ENCODE measurements at places on chromosomes 4 and X. TPM values are rescaled to one million over a fixed set of nuclear protein-coding genes. Genes with fewer than 3 reads are reported as not detected.
A peak's percentile ranks its signal among the peaks of the same experiment; 100 is the strongest.

The RPS6KA6 gene
- polyA plus RNA-seq, result 18.9 TPM

The SPP1 gene
- polyA plus RNA-seq, result 143 TPM

The CSAG1 gene
- not detected for polyA plus RNA-seq

The AMBN gene
- 1.6 TPM for polyA plus RNA-seq

DNA sequence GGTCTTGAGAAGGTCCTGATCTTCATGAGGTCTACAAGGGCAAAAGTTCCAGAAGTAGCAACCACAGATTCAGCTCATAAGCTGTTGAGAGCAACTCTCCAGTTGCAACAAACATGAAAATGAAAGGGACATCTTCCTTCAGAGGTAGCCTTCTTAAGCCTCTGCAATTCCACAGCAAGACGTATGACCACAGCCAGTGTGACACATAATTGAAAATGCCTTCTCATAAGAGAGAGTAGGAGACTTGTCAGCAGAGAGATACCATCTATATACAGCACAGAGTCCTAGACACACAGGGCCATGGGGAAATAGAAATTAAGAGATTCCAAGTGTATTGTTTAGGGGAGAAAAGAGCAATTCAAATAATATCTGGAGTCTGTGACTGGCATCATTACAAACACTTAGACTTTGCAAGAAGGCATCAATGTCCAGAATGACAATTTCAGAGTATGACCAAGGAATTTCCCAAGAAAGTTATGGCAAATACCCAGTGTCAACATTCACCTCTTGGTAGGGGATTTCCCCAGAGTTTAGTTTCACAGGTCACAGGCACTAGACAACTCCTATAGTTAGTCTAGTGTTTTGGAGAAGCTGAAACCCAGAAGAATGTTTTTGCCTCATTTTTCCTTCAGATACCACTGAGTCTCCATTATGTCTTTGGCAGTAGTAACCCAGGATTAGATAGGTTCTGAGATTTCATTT, 340.3 kb downstream of the ZNF674 start:
- DNase-seq, result no peak

DNA sequence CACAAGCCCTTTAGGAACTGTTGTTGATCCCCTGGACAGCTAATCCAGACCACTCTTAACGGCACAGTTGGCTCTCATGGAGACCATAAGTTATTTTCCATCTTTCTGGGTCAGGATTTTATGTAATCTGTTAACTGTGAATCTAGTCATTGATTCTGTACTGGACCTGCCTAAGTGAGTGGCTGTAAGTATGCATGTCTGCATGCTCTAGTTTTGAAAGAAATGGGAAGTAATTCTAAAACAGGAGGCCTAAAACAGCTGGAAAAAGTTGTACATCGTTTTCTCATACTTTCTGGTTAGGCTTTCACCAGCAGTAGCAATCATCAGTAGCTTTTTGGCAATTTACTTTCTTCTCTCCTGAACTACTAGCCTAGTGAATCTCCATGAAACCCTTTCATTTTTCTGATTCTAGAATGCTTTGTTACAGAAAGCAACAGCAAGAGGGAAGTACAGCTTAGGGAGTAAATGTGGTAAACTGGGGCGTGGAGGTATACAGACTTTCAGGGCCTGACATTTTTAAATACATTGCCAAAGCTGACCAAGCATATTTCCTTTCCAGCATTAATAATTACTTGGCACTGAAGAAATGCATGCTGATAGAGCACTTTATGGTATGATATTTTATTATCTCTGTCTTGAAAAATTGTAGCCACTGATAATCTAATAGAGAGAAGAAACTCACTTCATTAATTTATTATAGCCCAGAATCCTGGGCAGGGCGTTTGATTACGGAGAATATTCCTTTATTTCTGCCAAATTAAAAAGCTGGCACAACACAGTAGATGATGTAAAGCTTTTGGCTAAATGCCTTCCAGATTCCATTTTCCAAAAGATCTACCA, 202.7 kb downstream of the BANK1 start:
- no peak for DNase-seq

DNA sequence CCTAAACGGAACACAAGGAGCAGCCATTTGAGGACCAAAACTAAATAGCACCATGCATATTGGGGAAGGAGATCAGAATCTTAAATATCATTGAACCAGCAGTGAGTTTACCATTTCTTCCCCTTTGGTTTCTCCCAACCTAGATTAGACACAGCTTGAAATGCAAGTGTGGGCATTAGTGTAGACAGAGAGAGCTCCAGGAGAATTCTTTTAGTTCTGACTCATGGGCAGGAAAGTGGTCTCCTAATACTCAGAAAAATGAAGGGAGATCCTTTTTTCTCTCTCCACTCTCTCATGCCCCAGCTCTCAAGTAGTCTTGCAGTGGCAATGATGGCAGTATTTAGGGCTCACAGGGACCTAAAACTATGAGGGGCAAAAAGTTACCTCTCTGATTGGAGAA, 567.9 kb downstream of the INPP4B start:
- DNase-seq, result no peak

DNA sequence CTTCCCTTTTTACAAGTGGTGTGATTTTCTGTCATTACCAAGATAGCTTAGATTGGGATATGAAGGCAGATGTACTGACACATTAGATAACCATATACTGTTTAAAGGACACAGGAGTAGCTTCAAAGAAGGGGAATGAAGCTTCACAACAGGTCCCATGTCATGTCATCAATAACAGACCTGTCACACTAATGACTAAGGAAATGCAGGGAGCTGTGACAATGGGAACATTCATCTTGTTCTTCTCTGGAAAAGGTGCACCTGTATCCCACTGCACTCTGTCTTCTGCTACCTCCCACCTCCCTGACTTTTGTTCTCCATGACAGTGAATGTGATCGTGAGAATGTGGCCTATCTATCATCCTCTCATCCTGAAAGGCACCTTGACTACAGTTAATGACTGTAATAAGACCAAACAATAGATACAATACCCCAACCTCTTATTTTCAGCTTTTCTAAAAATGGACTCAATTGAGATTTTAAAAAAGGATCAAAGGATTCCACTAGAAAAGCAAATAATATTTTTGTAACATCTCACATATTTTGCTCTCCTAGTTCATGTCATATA, 472.5 kb downstream of the STPG2 start:
- DNase-seq, result no peak

The CTAG1B gene
- not detected for polyA plus RNA-seq

The TBC1D8B gene
- 4.7 TPM for polyA plus RNA-seq

DNA sequence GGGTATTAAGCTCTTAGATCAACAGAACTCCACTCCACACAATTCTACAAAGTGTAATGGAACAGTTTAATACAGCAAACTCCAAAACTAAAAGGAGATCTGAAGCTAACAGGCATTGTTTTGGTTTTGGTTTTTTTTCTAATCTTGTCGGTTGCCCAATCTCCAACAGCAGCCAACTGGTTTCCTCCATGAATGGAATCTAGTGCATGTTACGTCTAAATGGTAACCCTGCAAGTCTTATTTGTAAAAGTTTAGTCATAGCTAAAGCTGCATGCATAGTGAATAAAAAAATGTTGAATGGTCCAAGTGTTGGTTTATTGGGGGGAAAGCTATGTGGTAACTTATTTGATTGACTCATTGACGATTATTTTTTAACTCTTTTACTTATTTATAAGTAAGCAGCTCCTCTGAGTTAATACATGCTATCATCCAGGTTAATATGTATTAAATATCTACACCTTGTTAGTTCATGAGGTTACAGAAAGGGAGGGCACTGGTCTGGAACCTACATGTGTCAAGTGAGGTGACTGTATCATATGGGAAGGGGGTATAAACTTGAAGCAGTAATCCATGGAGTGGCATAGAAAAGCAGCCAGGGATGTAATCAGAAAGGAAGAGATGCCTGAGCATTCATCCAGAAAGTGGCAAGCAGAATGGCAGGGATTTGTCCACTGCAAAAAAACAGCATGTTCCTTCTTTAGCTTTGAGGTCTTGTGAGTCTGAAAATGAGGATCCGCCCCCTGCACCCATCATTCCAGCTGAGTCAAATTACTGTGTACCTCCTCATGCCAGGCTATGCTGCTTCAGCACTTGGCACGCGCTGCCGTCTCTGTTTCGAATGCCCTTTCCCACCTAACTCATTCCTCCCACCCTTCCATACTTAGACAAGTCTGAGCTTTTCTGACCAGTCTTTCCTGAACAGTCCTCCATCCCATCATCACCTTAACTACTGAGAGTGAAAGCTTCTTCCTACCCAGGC, 81.7 kb downstream of the PDGFC start:
- no peak for DNase-seq

GRCh38 chrX:17417372-17417771, 42.4 kb downstream of the NHS start:
- no peak for DNase-seq

The FOXP3 gene
- 1.0 TPM for polyA plus RNA-seq

- DNase-seq, result peak; percentile 43
These were observed 40.5 kb downstream of the ANXA5 start for GRCh38 chr4:121656269-121656641.

- DNase-seq, result no peak
These were observed 35.4 kb upstream of the CENPU start for GRCh38 chr4:184769141-184769765.

DNA sequence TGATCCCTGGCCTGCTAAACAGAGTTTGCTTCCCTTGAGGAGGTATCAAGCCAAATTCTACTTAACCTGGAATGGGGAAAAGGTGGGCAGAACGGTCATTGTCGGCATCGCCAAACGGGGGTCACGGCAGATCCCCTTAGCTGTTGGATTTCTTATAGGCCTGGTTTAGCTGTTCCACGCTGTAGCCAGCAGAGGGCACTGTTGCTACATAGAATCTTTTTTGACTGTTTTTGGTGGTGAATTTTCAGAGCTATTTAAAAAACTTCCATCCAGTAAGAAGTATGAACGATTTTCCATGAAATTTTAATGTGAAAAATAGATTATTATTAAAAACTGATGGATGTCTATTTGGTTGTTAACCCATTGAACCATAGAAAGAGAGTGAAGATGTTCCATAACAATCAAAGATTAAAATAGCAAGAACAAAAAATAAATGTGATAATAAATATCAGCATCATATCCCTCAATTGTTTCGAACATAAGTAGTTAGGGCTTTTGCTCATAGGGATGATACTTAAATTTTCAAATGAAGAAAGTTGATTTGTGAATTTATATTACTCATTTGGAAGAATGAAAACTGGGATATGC, 56.6 kb downstream of the LINC00632 start:
- peak; percentile 52 for DNase-seq

GRCh38 chr4:7121174-7121573, 53.3 kb upstream of the GRPEL1 start:
- DNase-seq, result no peak

GRCh38 chr4:186132577-186133242, 28.2 kb downstream of the FAM149A start:
- DNase-seq, result peak; percentile 45

DNA sequence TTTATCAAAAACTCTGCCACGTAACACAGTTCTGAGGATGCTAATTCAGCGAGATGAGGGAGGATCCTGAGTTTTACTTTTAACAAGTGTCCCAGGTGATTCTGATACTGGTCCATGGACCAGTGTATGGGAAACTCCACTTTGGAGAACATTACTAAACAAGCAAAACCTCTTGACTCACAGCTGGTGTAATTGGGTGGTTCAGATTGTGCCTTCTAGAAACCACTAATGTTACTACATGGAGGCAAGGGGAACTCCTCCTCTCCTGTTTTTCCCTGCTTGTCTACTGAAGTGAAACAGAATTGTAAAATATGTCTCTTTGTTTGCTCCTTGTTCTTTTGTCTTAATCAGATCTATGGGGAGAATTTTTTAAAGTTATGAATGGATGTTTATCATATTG, 62.6 kb downstream of the FRAS1 start:
- no peak for DNase-seq

The GABRA4 gene
- polyA plus RNA-seq, result 0.13 TPM

The LPAR4 gene
- polyA plus RNA-seq, result 14.8 TPM

DNA sequence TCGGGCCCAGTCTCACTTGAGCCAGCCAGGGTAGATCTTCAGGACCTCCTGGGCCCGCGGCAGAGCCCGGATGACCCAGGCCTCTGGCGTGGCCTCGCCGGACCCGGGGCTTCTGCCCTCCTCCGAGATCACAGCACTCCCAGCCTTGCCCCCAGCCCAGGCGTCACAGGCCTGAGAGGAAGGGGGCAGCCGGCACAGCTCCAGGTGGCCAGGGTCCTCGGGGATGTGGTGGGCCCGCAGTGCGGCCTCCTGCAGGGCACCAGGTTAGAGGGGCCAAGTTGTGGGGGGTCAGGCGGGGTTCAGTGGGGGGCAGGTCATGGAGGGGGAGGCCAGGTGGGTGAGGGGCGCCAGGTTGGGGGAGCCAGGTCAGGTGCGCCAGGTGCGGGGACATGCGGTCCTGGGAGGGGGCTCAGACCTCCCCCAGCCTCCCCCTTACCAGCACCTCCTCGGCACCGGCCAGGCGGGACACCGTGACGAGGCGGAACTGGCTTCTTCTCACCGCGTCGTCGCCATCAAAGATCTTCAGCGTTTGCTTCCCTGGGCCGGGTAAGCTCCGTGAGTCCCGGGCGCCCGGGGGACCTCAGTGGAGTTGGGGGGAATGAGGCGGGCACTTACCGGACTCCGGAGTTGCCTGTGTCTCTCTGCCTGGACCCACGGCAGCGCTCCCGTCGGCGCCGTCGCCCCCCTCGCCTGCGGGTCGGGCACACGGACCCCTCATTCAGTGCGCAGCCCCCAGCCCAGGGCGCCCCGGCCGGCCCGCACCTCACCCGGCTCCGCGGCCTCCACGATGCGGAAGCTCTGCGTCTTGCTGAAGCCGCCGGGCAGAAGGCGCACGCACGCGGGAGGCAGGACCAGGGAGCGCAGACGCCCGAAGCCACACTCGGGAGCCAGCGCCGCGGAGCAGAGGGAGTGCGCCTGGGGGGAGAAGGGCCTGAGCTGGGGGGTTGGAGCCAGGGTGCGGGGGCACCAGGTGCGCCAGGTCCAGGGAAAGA, 6.0 kb downstream of the DGKQ start:
- no peak for DNase-seq

DNA sequence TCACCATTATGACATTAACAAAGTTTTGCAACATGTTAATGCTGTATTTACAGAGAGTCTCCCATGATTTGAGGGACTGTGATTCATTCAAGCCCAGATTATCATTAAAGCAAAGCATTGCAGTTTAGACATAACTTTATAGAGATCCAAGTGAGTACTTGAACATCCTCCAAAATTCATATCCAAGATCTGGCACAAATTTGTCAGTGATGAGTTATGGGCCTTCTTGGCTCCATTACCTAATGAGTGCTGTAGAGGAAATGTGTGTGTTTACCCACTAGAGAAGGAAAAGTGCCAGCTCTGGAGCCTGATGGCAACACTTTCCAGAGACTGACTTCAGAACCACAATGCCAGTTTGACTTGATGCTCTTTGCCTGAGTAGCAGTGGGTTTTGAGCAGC, 432.3 kb downstream of the GALNTL6 start:
- no peak for DNase-seq

- DNase-seq, result no peak
These were observed 46.0 kb downstream of the GALNT7 start for GRCh38 chr4:173214661-173215060.

DNA sequence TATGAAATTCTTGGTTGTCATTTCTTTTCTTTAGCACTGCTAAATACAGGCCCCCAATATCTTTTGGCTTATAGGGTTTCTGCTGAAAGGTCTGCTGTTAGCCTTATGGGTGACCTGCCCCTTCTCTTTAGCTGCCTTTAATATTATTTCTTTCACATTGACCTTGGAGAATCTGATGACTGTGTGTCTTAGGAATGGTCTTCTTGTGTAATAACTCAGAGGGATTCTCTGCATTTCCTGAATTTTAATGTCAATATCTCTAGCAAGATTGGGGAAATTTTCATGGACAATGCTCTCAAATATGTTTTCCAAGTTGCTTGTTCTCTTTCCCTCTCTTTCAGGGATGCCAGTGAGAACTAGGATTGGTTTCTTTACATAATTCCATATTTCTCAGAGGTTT, 292.4 kb downstream of the SLC7A11 start:
- no peak for DNase-seq

- no peak for DNase-seq
These were observed 192.0 kb upstream of the ANK2 start for GRCh38 chr4:112857461-112857860.

All from renal pelvis (tissue), 12 donors.